ENCODE measurements at places on chromosomes 12 and 14. TPM values are rescaled to one million over a fixed set of nuclear protein-coding genes. Genes with fewer than 3 reads are reported as not detected.

Gene GZMH
- not detected for total RNA-seq

Gene PDE3A
- total RNA-seq, result 108 TPM

Gene CIROP
- not detected for total RNA-seq

Gene RFLNA
- total RNA-seq, result 5.7 TPM

Gene SSPN
- total RNA-seq, result 30.8 TPM

Gene WNT1
- not detected for total RNA-seq

Gene ZBTB42
- total RNA-seq, result 5.8 TPM

Gene MYBPC1
- total RNA-seq, result not detected

Gene HSPB8
- total RNA-seq, result 33.8 TPM

Gene TAS2R46
- 4.8 TPM for total RNA-seq

Gene PTGDR
- total RNA-seq, result 2.6 TPM

Gene ENDOU
- 0.40 TPM for total RNA-seq

Gene DDN
- 0.20 TPM for total RNA-seq

Gene PLCZ1
- not detected for total RNA-seq

Gene TXNDC16
- total RNA-seq, result 4.9 TPM

Gene NXPH4
- total RNA-seq, result 49.1 TPM

Gene NINJ2
- 1.0 TPM for total RNA-seq

Gene SLC2A14
- total RNA-seq, result 0.13 TPM

Gene PRPF40B
- total RNA-seq, result 13.0 TPM

Gene ARHGAP9
- 0.33 TPM for total RNA-seq

Data from smooth muscle cell of the pulmonary artery (primary cell).